ENCODE measurements at places on chromosomes 11 and 22.
A peak's percentile ranks its signal among the peaks of the same experiment; 100 is the strongest.

- no peak for DNase-seq
Measured at GRCh38 chr11:106644824-106645223, 373.5 kb downstream of the GUCY1A2 start.

DNA sequence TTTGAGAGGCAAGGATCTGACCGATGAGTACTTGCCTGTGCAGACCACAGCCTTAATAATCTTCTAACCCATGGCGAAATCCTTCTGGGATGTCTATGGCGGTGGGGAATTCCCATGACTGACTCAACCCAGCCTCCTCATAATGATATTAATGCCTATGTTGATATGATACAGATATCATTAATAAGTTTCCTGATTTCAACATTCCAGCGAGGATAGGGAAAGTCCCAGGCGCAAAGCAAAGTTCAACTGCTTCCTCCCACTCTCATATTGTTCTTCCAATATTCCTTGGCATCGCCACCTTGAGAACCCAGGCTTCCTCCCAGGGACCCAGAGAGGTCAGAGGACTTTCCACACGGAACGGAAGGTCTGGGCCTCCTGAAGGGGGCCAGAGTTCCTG lies 110.3 kb upstream of the TMEM45B start:
- no peak for DNase-seq

DNA sequence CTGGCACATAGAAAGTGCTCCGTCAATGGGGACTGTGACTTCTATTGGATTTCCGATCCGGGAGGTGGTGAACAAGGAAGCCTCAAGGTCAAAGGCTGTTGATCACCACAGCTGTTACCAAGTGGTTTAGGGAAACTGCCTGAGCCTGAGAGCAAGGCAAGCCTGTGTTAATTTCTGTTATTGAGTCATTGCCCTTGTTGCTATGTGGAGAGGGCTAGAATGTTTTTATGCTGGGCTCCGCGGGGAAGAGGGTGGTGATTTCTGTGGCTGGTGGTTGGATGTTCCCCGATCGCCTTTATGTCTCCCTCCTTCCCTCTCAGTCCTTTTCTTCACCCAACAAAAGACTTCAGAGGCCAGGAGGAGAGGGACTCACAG lies 108.5 kb upstream of the ALX4 start:
- DNase-seq = no peak

DNA sequence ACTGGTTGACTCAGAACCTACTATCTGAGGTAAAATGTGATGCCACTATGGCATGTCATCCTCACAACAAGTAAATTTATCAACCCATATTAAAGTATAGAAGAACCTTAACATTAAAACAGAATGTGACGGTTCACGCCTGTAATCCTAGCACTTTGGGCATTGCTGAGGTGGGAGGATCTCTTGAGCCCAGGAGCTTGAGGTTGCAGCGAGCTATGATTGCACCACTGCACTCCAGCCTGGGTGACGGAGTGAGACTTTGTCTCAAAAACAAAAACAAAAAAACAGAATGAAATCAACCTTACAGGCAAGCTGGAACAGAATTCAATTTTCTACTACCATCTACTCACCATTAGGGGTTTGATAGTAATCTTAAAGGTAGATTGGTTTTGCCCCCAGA lies 86.2 kb downstream of the PLEKHA7 start:
- no peak for DNase-seq

DNA sequence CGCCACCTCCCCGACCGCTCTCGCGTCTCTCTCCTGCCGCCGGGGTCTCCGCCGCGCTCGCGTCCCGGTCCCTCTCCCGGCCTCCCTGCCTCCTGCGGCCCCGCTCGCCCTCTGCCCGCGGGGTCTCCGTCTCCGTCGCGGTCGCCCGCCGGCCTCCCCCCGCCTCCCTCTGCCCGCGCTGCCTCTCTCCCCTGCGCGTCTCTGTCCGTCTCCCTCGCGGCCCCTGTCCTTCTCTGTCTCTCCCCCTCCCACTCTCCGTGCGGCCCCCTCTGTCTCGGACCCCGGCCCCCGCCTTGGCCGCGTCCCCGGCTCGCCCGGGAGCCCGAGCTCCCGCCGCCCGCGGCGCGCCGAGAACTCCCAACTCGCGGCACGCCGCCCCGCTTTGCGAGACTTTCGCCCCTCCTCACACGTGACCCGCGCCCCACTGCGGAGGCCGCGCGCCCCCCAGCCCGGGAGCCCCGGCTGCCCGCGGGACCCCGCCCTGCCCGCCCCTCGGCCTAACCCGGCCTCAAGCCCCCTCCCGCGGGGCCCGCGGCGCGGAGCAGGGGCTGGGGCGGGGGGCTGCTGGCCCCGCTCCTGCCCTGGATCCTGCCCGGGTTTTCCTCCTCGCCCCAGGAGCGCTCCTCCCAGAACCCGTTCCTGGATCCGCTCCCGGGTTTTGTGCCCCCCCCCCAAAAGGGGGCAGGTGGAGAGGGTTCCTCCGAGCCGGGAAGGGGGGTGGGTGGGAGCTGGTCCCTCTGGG lies 702 bp upstream of the KCNJ4 start:
- no peak for DNase-seq

GRCh38 chr11:78349114-78349513 lies 68.5 kb downstream of the GAB2 start:
- DNase-seq = no peak

GRCh38 chr11:46338636-46338987 lies 8.7 kb upstream of the DGKZ start:
- no peak for DNase-seq

DNA sequence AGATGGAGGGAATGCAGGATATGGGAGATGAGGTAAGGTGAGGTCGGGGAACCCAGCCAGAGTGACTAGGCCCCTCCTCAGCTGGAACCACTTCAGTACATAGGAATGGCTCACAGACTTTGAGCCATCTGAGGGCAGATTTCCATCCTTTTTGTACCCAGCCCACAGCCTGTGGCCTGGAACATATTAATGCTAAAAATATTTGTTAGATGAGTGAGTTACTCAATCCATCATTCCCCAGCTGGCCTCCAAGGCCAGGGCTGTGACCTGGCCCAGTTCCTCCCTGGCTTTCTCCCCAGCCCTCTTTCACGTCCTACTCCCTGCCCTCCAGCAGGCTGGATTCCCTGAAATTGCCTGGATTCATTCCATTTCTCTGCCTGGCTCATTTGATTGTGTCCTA lies 57.2 kb upstream of the PRDM11 start:
- no peak for DNase-seq

DNA sequence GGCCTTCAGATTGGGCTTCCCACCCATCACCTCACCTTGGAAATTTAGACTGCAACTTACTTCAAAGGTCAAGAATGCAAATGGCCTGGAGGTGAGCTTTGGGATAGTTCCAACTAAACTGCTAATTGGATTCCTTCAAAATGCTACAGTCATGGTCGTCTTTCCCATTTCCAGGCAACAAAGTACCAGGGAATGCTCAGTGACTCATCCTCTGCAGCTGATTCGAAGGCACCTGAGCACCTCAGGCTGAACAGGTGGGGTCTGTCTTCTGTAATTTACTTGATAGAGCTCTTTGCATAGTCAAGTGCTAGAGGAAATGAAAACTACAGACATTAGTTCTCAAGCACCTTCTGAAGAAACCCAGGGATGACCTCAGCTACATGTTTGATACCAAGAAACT lies 20.5 kb upstream of the FSHB start:
- no peak for DNase-seq

DNA sequence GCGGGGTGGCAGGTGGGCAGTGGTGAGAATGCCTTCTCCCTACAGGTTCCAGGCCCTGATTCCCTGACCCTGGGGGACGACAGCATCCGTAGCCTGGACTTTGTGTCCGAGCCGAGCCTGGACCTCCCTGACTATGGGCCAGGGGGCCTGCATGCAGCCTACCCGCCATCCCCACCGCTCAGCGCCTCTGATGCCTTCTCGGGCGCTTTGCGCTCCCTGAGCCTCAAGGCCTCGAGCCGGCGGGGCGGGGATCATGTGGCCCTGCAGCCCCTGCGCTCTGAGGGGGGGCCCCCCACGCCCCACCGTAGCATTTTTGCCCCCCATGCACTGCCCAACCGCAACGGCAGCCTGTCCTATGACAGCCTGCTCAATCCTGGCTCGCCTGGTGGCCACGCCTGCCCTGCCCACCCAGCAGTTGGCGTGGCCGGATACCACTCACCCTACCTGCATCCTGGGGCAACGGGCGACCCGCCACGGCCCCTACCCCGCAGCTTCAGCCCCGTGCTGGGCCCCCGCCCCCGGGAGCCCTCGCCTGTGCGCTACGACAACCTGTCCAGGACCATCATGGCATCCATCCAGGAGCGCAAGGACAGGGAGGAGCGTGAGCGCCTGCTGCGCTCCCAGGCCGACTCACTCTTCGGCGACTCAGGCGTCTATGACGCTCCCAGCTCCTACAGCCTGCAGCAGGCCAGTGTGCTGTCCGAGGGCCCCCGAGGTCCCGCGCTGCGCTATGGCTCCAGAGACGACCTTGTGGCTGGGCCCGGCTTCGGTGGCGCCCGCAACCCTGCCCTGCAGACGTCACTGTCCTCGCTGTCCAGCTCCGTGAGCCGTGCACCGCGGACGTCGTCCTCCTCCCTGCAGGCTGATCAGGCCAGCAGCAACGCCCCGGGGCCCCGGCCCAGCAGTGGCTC lies 7.9 kb downstream of the CCDC188 start:
- no peak for DNase-seq

DNA sequence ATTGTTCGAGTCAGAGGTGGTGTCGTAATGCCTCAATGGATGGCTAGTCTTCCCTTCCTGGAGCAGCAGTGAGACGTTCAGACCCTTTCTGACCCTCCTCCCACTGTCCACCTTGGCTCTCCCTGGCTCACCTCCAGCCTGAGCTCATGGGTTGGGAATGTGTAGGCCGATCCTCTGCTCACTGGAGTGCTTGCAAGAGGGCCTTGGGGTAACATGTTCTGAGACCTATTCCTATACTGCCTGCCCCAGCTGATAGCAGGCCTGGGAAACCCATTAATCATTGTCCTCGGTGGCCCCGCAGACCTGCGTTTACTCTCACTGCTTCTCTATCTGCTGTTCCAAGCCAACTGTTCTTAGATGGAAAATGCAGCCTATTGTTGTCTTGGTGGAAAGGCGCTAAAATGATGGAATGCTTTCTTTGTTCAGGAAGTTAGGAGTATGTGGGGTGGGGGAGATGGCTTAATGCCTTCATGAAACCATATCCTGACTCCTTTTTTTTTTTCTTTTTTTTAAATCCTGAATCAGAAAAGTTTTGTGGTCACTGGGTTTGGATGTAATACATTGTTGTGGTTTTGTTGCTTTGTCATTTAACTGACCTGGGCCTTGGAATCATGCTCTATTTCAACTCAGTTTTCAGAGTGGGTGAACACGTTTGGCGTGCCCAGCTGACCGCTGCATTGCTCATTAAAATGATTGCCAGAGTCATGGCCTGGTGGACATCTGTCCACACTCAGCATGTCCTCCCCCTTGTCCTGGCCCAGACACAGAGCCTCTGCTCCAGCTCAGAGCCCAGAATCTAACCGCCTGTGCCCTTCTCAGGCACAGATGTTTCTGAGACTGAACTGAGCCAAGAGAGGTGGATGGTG lies 72.5 kb downstream of the MICAL2 start:
- DNase-seq = peak; percentile 88

DNA sequence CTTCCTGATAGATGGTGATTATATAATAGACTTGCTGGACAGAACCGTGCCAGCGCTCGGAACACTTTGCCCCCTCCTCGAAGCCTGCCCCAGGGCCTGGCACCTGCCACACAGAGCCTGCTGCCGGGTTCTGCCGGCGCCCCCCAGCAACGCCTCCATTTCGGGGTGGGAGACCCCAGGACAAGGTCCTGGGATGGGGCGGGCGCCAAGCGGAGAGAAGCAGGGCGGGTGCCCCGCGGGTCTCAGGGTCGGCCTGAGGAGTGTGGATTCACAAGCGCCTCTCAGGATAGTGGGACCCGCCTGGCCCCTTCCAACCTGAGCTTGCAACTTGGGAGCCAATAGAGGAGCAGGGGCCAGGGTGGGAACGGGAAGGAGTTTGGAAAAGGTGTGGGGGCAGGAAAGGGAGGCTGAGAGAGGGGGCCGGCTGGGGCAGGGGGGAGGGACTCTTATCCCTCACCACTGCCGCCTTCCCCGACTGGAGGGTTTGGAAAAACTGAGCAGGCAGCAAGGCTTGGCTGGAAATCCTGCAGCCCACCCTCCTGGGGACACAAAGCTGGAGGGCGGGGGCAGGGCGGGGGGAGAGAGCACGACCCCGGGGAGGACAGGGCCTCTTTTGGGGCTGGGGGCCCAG lies 3.3 kb upstream of the BCL9L start:
- peak; percentile 61 for DNase-seq

All from SW480 (cell line).